MCF 10A (cell line): ENCODE measurements at places on chromosomes 13 and 19. TPM values are rescaled to one million over a fixed set of nuclear protein-coding genes. Genes with fewer than 3 reads are reported as not detected.

NCR1 gene
- not detected in 2 replicates for total RNA-seq

DNA sequence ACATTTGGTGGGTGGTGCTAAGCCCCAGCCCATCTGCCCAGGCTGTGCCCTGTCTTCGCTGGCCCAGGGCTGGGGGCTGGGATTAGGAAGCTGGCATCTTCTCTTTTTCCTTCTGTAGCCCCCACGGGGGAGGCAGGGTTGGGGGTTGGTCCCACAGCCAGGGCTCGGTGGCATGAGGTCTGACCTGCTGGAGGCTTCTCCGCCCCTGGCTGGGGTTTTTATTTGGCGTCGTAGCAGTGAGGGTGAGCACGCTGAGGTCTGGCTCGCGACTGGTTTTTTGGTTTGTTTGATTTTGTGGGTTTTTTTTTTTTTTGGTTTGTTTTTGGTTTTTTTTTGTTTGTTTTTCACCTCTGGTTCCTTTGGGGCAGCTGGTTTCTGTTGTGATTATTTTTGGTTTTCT lies 14.7 kb downstream of the ZNF574 start:
- no peak for DNase-seq

GRCh38 chr13:47110833-47111240 lies 214.0 kb upstream of the HTR2A start:
- peak; percentile 43 for DNase-seq

GRCh38 chr13:26991508-26992181 lies 180.0 kb downstream of the USP12 start:
- DNase-seq, result no peak

GRCh38 chr13:33108620-33109019 lies 92.4 kb downstream of the KL start:
- no peak for DNase-seq
